ENCODE measurements at places on chromosomes 12 and 14. TPM values are rescaled to one million over a fixed set of nuclear protein-coding genes. Genes with fewer than 3 reads are reported as not detected.

CLEC2D gene
- 1.3 TPM for total RNA-seq

RNASE7 gene
- total RNA-seq, result not detected

DNA sequence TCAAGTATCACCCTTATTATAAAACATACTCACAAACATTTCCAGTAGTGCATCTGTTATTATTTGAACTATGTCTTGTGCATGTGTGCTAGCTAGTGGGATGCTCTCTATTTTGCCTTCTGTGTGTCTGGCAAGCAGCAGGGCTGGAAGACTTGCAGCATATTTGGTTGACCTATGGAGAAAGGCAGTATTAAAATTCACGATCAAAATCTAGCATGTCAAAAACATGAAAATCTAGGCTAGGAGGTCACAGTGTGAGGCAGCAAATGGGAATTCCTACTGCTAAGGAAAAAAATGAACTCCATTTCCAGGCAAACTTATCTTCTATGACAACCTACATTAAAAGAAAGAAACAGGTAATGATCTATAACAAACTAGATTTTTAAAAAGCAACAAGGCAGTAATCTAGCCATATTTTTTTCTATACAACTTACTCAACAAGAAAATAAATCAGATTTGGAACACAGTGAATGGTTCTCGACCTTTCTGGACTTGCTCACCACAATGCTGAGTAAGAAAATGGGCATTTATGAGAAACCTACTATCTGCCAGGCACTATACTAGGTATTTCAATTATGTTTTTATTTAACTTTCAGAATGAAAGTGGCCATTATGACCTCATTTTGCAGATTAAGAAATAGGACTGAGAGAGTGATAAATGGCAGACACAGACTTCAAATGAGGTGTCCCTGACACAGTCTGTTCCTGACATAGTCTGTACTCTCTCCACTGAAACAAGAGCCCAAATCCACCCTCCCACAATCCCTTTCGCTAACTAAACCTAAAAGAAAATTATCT lies 96.8 kb downstream of the TXNDC16 start:
- no peak for DNase-seq

TAS2R50 gene
- total RNA-seq, result 1.2 TPM

GRCh38 chr12:106409878-106410277 lies 52.3 kb downstream of the POLR3B start:
- no peak for DNase-seq

DNA sequence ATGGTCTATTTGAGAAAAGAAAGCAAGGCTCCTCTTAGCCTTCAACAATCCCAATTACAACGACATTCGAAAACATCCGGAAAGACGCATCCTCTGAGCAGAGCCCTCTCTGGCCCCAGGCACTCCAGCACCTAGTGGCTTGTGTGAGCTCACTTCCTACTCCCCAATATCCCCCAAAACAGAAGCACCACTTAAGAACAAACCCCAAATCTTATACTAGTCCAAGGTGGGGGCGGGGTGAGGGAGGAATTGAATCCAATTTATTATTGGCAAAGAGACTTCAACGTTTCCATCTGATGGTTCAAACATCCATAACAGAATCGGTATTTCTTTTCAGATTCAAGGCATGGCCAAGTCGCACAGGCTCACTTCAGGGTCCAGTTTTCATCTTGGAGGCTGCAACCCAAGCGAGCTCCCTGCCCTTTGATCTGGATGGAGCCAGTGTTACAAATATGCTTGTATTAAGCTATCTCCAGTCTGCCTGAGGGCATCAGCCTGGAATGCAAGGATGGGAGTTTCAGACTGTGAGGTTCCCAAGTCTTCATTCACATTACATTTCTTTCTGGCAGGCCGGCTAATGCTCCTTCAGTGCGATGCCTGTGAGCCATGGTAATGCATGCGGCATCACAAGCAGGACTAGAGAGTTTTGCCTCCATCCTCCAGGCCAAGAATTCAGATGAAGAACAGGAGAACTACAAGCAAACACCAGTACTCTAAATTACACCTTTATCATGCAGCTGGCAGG lies 132.5 kb upstream of the FOXN3 start:
- DNase-seq, result no peak

DNA sequence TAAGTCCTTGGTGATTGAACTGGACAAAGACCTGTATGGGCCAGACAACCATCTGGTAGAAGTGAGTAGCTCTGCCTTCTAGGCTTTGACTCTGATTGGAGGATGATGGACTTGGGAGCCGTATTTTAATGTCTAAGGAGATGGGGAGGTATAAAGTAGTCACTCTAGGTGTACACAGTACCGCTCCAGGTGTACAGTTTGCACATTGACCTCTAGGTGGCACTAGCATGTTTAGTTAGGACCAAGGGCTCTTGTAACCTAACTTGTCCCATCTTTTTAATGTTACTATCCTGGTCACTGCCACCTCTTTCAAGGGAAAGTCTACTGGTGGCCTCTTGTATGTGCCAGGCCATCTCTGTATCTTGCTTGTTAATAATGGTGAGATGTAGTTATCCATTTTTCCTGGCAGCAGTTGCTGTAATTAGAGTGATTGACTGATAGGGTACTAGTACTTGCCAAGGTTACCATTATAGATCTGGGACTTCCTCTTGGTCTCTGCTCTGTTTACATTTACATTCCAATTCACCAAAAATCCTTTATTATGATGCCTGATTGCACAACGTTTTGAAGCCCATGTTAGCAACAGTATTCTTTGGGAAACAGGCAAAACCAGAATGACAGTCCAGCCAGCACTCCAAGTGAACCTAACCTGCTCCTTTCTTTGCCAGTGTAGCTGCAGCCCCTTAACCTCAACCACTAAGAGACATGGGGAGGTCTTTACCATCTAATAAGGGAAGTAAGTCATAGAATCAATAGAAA lies 3.6 kb downstream of the SMARCD1 start:
- DNase-seq, result peak; percentile 70

GRCh38 chr12:30700216-30700900 lies 4.7 kb upstream of the IPO8 start:
- no peak for DNase-seq

GRCh38 chr14:21056520-21057163 lies 980 bp upstream of the RNASE8 start:
- peak; percentile 61 for DNase-seq

GRCh38 chr14:103545915-103546651 lies 16.4 kb downstream of the BAG5 start:
- no peak for DNase-seq

MGST1 gene
- total RNA-seq, result 12.9 TPM

TCTN2 gene
- total RNA-seq, result 3.8 TPM

GRCh38 chr12:119512772-119513497 lies 80.6 kb upstream of the TMEM233 start:
- peak; percentile 35 for DNase-seq

- DNase-seq, result no peak
These were observed 210.7 kb upstream of the PWP1 start for GRCh38 chr12:107474639-107475539.
